ENCODE measurements at places on chromosomes 1 and 21.

DNA sequence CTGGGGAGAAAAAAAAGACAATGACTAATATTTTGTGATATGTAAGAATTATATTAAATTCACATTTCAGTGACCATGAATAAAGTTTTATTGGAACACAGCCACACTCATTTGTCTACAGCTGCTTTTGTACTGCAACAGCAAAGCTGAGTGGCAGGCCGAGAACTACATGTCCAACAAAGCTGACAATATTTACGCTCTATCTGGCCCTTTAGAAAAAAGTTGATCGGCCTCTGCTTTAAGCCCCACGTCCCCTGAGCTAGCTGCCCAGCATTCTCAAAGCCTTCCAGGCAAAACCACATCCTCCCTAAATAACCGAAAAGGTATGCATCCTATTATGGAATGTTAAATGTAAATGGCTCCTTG lies 8.6 kb downstream of the SLC2A1 start:
- no peak for DNase-seq

GRCh38 chr1:7248549-7249199 lies 463.4 kb downstream of the CAMTA1 start:
- no peak for DNase-seq

- DNase-seq: peak; percentile 42
These were observed 76.5 kb downstream of the VWA5B1 start for GRCh38 chr1:20367116-20367585.

DNA sequence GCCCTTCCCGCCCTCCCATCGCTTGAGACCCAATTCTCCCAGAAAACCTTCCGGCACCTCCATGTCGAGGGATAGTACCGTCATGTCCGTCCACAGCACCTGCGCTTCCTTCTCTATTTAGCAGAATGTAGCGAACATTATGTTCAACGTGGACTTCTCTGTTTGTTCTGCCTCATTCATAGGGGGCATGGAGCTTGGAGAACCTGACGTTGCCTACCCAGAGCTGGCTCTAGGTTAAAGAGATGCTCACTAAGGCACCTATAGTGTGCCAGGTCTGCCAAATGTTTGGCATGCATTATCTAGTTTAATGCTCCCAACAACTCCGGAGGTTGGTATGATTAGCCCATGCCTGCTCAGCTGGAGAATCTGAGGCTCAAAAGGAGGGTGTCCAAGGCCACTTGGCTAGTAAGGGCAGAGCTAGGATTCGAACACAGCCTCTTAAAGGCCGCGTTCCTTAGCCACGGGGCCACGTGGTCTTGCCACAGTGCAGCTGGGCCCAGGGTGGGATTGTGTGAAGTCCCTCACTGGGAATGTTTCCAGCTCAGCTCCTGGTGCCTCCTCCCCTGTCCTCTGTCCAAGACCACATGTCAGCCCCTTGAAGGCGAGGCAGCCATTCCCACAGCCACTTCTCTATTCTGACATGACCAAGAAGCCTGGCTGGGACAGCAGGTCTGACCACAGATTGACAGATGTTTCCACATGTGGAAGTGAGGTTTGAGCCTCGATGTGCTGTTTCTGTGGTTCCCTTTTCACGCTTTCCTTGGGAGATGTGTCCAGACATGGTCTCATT lies 57.8 kb downstream of the RUNX3 start:
- DNase-seq: peak; percentile 15

- peak; percentile 91 for DNase-seq
These were observed at the start of gene COL16A1 for GRCh38 chr1:31703431-31704270. Gene COL16A1, minus strand, starts transcription at chr1:31704017. Its CDS starts 1,824 bp downstream, at chr1:31702193.

DNA sequence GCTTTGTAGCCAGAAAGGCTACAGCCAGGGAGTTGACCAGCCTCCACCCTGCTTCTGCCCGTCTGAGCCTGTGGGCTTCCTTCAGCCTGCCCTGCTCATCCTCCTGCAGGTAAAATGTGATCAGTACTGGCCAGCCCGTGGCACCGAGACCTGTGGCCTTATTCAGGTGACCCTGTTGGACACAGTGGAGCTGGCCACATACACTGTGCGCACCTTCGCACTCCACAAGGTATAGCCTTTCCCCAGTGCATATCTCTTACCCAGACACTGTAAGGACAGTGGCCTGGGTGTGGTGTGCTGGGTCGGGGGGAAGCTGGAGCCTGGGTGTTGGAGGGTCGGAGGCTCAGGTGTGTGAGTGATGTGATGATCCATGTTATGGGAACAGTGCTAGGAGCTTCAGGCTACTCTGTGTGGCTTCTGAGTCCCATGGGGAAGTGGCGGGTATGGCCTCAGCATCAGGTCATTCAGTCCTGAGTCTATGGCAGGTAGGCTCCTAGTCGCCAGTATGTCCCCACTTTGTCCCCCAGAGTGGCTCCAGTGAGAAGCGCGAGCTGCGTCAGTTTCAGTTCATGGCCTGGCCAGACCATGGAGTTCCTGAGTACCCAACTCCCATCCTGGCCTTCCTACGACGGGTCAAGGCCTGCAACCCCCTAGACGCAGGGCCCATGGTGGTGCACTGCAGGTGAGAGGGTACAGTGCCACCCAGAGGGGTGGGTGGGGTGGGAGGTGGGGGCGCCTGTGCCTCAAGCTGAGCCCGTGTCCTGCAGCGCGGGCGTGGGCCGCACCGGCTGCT lies 31.2 kb upstream of the KDM4A start:
- DNase-seq: no peak

DNA sequence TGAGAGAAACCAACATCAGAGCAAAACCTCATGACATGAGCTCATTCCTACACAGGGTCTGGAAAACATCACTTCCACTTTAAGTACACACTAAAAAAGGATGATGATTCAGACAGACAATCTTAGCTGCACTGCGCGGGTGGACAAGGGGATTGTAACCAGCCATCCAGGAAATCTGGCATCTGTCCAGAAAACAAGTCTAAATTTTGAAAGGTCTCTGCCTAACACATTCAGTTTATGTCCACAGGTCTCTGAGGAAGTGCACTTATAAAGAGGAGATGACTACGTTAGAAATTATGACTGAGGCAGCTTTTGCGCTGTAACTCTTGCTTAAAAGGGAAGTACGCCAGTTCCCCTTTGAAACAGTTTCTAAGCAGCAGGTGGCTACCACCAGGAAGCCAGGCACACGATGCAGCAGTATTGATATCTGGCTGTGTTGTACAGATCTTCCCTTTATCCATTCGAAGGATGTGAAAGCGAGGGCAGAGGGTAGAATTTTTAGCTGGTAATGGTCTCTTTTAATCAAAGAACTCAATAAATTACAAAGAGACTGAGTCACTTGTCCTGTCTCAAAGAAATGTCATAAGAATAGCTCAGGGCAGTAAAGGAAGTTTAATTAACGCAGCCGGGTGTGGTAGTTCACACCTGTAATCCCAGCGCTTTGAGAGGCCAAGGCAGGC lies 128.0 kb downstream of the SETD4 start:
- peak; percentile 56 for DNase-seq

GRCh38 chr1:208461680-208462079 lies 217.5 kb upstream of the PLXNA2 start:
- DNase-seq: no peak

DNA sequence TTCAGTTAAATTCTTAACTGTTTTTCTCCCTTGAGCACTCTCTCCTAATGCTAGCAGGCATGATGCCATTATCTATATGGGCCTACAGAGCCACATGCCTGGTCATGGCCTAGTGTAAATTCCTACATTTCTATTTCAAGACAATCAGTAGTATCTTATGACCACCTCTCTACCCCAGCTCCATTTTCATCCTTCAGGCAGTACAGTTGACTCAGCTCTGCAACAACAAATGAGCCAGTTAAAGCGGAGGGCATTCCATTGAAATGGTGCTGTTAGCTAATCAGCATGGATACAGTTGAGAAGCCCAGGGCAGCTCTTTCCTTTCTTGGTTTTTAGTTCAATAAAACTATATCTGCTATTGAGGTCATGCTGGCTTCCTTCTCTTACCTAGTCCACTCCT lies 150.0 kb downstream of the PPP1R12B start:
- DNase-seq: no peak

- no peak for DNase-seq
These were observed 69.6 kb downstream of the PGM1 start for GRCh38 chr1:63662841-63663240.

DNA sequence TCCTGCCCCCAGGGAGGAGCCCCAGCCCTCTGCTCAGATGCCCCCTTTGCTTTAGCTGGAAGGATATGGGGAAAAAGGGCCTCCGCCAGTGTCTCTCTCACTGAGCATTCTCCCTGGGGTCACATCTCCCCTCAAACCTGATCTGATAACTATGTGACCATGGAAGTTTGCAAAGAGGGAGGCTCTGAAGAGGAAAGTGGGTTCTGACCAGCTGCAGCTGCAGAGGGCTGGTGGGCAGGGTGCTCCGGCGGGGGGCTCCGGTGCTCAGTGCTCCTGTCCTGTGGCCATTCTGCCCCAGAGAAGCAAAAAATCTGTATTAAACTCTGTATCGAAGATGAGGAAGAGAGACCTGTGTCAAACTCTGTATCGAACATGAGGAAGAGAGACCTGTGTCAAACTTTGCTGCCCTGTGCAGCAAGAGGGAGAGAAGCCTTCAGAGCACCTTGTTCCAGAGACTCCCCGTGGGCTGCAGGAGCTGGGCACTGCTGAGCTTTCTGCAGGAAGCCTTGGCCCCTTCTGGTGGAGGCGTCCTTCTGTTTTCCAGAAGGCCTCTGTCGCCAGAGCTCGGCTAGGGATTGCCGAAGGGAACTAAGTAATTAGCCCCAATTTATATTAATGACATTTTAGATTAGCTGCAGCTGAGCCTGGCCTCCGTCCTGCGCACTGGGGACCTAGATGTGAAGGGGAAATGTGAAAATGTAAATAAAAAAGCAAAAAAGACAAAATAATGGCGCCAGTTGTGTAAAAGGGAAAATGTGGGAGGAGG lies 186.2 kb upstream of the C1orf174 start:
- no peak for DNase-seq

GRCh38 chr1:203505526-203506204 lies 11.7 kb downstream of the OPTC start:
- no peak for DNase-seq

DNA sequence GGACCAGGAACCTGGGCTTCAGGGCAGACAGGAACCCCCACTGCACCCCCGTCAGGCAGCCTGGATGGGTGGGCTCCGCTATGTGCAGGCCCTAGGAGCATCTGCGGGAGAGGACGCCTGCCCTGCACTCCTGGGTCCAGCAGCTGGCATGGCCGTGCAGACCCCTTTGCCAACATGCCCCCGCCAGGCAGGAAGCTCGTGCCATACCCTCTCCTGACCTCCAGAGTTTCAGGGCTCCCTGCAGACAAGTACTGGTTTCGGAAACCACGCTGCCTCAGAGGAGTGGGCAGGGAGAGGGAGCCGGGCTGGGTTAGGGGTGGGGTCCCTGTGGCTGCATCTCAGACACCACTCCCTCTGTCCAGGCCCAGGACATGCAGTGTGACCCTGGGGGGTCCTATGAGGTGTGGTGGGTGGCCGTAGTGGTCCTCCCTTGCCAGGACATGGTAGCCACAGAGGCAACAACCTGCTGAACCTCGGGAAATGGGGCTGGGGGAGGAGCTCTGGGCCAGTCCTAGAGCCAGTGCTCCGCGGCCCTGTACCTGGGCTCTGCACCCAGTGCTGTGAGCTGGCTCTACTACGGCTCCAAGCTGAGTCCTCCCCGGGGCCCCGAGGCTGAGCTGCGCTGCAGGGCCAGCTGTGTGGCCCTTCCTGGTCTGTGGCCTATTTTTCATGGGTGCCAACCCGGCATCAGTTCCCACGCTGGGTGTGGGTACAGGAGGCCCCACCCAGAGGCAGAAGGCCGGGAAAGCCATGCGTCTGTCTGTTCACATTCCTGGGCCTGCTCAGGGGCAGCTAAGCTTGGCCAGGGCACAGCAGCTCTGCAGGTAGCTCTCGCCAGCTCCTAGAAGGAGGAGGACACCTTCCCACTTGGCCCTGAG lies 1.4 kb downstream of the PLEKHN1 start:
- DNase-seq: no peak

DNA sequence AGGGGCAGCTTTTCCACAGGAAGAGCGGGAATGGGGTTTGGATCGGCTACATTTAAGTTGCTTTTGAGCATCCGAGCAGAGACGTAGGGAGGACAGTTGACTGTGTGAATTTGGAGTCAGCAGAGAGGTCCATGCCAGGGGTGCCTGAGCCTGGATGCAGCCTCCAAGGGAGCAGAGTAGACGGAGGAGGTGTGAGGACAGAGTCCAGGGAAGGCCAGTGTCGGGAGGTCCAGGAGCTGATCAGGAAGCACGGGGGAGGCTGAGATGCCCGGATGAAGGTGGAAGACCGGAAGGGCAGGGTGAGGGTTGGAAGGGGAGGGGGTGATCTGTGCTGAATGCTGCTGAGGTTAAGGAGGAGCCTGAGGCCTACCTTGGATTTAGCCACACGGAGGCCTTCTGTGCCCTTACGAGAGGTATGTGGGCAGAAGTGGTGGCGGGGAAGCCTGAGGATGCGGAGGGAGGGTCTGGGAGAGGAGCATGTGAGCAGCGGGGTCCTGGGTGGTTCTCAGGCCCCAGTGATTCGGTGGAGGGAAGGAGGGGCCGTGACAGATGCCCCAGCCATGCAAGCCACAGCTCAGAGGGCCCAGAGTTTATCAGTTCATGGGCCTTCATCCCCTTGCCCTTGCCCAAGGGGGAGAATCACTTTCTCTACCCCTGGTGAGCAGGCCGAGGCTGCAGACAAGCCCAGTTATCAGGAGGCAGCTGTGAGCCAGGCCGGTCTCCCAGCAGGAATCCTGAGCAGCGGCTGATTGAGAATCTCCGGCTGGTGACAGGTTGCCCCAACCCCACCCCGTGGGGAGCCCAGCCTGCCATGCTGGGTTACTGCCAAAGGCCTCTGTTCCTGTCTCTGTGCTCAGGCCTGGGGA lies 54.0 kb upstream of the ACTL8 start:
- DNase-seq: no peak

DNA sequence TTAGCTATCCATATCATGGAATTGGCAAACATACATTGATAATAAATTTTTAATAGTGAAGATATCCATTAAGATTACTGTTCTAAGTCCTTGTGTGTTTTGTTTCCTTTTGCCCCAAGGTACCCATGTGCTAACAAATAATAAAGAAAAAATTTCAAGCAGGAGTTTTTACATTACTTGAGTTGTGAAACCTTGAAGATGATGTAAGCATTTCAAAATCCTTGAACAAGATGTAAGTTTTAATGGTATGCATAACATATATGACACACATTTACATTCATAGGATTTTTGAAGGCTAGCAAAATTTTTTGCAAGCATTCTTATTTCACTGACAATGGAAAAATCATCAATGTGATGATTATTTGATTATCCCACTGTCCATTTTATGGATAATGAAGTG lies 10.9 kb upstream of the ELAVL4 start:
- no peak for DNase-seq

DNA sequence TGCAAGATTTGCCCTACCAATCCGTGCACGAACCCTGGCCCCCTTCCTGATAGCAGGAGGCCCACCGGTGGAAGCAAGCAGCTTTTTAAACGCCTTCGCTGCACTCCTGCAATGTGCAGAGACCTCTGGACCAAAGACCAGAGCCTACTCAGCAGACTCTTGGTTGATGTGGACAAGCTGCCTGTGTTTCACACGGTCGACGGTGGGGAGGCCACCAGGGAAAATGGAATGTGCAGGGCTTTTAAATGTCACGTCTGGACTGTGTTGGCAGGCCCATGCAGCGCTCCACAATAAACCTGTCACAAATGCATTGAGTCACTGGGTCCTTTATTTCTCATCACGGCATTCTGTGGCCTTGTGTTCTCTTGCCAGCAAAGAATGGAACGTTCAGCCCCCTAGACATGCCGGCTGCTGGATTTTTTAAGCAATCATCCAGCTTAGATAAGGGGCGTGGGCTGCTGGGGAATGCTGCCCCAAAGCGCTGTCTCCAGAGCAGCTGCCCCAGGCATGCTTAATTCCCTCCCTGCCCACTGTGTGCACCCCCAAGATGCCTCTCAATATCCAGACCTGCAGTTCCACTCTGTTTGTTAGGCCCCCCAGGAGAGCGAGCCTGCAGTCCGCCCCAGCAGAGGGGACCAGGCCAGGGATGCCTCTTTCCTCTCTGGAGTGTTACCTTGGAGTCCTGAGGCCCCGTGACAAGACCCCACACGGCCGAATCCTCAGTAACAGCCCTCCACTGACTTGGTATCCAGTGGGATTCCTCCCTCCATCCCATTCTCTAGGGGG lies 71.3 kb downstream of the ATP5PO start:
- DNase-seq: no peak

All from hindlimb muscle (tissue), 1 donor.